AG10803 (cell line): ENCODE measurements at places on chromosomes 7 and 10.

DNA sequence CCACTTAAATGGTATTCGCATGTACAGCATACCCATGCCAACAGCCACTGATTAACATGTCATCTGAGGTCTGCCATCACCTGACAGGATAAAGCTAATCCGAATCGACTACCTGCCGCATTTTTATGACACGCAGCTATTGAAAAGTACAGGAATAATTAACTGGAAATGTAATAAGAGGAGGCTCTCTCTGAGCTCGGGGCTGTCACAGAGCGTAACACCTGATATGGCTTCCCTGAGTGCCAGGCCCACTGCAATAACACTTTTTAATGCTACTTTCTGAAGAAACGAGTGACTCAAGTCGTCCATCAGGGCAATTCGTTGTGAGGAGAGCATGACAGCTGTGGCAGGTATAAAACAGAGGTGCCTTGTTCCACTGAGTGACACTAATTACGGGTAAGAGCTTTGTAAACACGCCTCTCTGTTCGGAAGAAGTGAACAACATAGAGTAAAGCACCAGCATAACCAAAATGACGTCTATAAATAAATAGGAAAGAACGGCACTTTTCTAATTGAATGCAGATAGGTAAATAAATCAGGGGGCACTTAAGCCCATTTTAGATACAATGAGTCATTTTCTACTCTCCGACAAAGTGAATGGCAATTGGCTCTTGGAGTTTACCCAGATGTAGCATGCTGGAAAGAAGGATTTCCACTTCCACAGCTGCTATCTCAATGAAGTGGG, 56.5 kb upstream of the CREB5 start:
- no peak for DNase-seq

DNA sequence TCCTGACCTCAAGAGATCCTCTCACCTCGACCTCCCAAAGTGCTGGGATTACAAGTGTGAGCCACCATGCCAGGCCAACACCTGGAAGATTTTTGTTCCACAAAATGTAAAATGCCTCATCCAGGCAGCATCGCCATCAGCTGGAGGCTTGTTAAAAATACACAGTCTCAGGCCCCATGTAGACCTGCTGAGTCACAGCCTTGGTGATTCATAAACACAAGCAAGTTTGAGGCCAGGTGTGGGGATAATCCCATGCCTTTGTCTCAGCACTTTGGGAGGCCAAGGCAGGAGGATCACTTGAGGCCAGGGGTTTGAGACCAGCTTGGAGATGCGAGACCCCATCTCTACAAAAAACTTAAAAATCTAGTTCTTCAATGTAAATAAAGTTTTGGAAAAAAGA, 49.1 kb upstream of the FOXK1 start:
- peak; percentile 43 for DNase-seq

DNA sequence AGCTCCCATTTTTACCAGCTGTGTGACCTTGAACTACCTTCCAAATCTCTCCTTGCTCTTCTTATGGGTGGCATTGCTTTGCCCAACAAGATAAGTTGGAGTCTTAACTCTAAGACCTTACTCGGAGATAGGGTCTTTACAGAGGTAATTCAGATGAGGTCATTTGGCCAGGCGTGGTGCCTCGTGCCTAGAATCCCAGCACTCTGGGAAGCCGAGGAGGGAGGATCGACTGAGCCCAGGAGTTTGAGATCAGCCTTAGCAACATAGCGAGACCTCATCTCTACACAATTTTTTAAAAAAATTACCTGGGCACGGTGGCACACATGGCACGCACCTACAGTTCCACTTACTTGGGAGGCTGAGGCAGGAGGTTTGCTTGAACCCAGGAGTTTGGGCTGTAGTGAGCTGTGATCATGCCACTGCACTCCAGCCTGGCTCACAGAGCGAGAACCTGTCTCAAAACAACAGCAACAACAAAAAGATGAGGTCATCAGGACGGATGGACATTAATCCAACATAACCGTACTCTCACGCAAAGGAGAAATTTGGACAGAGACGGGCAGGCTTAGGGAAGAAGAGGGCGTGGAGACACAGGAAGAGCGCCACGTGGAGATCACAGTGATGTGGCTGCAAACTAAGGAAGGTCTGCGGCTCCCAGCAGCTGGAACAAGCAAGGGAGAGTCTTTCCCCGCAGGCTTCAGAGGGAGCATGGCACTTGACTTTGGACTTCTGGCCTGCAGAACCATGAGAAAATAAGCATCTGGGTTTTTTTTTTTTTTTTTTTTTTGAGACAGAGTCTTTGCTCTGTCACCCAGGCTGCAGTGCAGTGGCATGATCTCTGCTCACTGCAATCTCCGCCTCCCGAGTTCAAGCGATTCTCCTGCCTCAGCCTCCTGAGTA, 122.3 kb upstream of the CARD11 start:
- no peak for DNase-seq

DNA sequence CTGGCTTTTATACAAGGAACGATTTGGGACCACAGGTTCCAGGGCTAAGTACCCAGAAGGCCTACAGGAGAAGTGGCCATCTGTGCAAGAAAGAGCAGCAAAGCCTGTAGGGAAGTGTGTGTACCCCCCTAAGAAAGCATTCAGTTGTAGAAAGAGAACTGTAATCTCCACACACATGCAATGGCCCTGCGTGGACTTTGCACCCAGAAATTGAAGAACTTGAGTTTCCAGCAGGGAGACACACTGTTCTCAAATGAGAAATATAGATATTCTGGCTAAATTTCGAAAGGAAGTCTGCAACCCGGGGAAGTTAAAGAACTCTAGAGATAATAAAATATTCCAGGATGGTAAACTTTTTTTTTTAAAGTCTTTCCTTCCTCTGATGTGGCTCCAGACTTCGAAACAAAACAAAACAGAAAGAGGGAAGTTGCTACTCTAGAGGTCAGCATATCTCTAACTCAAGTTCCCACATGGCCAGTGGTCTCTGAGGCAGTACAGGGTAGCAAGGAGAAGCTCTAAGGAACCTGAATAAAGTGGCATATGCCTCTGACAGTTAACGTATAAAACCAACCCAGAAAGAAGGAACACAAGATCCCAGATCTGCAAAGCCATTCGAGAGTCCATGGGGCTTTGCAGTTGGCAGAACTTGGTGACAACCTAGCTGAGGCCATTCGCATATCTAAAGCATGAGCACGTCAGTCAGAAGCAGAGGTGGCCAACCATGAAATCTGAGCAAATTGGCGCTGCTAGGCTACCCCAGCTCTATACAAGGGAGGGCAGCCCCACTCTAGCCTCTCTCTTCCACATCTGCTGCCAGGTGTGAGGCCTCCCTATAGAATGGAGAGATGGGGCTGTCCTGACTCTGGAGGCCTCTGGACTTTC, 56.6 kb downstream of the ELMO1 start:
- no peak for DNase-seq

GRCh38 chr10:22742678-22743077, 28.3 kb upstream of the PIP4K2A start:
- no peak for DNase-seq

- no peak for DNase-seq
These were observed 93.4 kb downstream of the SEMA3C start for GRCh38 chr7:80825499-80825898.

- DNase-seq = peak; percentile 56
These were observed 133.9 kb downstream of the MTPAP start for GRCh38 chr10:30215141-30215540.

DNA sequence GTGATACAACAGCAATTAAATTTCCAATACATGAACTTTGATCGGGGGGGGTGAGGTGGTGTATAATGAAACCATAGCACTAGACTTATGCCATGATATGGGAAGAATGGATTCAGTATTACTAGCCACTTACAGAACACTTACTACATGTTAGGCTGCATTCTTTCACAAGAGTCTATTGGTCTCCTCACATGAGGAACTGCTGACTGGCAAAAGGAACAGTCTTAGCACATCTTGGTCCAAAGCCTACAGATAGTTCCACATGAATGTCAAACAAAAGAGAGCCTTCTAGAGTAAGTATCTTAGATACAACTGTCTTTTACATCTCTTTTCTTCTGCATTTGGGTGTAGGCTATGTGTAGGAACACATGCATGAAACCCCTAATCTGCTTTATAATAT, 115.9 kb upstream of the DNAJB12 start:
- no peak for DNase-seq

DNA sequence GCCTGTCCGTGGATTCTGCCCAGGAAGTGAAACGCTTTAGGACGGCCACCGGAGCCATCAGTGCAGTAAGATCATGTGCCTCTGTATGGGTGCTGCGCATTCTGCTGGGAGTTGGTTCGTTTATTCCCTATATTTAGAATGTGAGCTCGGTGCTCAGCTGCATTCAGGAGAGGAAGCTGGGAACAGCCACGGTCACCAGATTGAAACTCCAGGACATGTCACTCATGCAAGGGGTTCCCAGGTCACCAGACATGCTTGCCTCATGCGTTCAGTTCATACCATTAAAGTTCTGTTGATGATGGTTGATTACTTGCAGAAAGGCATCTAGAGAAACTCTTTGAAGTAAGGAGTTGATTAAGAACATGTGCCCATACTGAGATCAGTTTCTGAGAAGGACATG, 78.1 kb downstream of the TRRAP start:
- DNase-seq = peak; percentile 61

GRCh38 chr7:36100226-36100625, 52.8 kb upstream of the EEPD1 start:
- peak; percentile 62 for DNase-seq

- no peak for DNase-seq
These were observed 41.1 kb downstream of the GNAI1 start for GRCh38 chr7:80175744-80176143.

DNA sequence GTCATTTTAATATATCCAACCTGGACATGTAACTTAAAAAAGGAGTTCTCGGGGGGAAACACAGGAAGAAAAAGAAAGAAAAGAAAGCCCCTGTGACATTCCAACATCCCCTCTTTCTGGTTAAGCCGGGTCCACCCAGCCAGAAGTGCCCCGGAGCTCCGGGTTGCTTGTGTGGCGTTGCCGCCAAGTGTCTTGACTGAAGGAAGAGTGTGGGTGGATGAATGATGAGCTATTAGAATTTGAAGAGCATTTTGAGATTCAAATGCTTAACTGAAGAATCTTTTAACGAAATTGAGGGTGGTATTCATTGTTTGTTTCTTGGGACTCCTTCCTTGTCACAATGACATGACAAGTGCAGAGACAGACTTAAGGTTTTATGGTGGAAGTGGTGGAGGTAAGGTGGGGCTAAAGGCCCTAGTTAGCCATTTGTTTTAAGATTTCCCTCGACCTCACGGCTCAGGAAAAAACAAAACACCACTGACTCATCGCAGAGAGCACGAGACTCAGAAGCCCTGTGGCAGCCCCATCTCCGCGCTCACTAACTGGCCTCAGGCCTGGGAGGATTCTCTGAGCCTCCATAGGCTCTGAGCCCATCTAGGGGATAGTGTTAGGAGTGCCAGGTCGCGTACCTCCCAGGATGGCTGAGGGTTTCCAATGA, 1.8 kb upstream of the GLI3 start:
- peak; percentile 70 for DNase-seq

- peak; percentile 5 for DNase-seq
These were observed 68.5 kb downstream of the GNAT3 start for GRCh38 chr7:80443325-80443724.

- no peak for DNase-seq
These were observed 7.1 kb upstream of the TLX1 start for GRCh38 chr10:101123815-101124617.

DNA sequence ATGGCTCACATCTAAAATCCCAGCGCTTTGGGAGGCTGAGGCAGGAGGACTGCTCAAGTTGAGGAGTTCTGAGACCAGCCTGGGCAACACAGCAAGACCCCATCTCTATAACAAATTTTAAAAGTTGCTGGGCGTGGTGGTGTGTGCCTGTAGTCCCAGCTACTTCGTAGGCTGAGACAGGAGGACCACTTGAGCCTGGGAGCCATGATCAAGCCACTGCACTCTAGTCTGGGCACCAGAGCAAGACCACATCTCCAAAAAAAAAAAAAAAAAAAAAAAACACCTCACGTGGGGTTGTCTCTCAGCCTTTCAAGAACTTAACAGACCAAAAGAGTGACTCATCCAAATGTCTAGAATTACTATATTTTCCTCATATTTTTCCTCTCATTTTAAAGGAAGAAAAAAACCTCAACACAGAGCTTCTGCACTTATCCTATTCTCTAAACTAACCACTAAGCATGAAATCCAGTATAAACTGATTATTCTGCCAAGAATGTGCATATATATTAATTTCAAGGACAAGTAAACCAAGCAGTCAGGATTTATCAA, 46.3 kb downstream of the CUL2 start:
- no peak for DNase-seq

GRCh38 chr10:3879073-3879472, 94.1 kb upstream of the KLF6 start:
- no peak for DNase-seq

- DNase-seq = peak; percentile 80
These were observed 14.7 kb upstream of the LRRN3 start for GRCh38 chr7:111076205-111076604.

DNA sequence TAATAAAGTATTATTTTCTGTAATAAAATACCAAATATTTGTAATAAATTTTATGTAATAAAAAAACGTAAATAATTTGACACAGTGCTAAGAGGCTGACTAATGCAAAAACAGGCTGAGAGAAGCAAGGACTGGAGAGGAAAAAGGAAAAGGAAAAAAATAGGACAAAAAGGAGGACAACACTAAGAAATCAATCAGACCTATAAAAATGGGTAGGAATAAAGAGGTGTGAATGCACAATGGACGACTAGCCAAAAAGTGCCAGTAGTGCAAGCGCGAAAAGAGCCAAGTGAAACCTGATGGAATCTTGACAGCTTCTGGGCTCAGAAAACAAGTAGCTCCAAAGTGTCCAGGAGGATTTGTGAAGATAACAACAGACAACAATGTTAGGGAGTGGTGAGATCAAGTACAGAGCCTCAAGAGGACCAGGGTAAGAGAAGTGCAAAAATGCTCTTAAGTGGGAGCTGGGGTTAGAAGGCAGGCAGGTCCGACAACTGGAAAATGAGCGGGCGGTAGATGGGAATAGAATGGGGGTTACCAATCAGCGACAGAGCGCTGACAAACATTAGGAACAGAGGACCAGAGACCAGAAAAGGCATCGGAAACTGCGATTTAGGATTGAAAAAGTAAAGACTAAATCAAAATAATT, 1.2 kb downstream of the BRAF start:
- peak; percentile 7 for DNase-seq

DNA sequence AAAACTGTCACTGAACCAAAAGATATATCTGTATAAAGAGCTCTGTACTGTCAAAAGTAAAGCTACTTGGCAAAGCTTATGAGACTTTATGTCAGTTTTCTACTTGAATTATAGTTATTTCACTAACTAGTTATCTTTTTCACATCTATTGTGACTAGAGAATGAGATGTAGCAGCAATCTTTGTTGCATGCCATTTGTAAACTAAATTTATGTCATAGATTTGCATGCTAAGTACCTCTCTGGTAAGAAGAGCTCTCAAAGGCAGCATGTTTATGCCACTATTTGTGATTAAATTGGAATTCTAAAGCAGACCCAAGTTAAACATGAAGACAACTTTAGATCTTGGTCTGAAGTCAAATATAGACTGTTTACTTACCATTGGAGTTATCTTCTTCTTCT, 300.6 kb downstream of the CNTNAP2 start:
- DNase-seq = no peak

GRCh38 chr10:1476455-1476803, 260.9 kb downstream of the ADARB2 start:
- no peak for DNase-seq
